Lower lobe of right lung (tissue), 2 donors: ENCODE measurements at places on chromosomes 1 and 21. TPM values are rescaled to one million over a fixed set of nuclear protein-coding genes. Genes with fewer than 3 reads are reported as not detected.

- DNase-seq, result peak; percentile 93
Measured at GRCh38 chr1:9234223-9235095, at the start of gene H6PD. Gene H6PD, plus strand, starts transcription at chr1:9234774. Its CDS starts 10,161 bp downstream, at chr1:9244935.

Gene LENEP
- not detected for total RNA-seq

Gene SHISAL2A
- total RNA-seq, result 1.6 TPM

GRCh38 chr1:63966016-63966415, 192.2 kb downstream of the ROR1 start:
- no peak for DNase-seq

Gene LEMD1
- not detected for total RNA-seq

Gene CASQ2
- 3.3 TPM for total RNA-seq

Gene NBPF20
- 2.4 TPM for total RNA-seq

DNA sequence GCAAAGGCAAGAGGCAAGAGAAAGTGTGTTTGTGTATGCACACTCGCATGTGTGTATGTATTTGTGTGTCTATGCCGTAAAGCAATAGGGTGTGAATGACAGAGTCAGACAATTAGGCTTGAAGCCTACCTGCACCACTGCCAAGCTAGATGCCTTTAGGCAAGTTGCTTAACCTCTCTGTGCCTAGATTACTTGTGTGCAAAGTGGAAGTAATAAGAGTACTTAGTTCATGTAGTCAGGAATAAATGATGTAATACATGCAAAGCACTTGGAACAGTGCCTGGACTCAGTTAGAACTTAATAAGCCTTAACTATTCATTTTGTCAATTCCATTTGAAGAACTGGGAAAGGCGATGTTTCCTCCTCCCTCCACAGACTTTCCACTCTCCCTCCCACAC, 31.7 kb downstream of the LAMB3 start:
- no peak for DNase-seq

- DNase-seq, result no peak
Measured at GRCh38 chr1:11134251-11134897, 34.7 kb upstream of the EXOSC10 start.

Gene NGF
- total RNA-seq, result 0.97 TPM

DNA sequence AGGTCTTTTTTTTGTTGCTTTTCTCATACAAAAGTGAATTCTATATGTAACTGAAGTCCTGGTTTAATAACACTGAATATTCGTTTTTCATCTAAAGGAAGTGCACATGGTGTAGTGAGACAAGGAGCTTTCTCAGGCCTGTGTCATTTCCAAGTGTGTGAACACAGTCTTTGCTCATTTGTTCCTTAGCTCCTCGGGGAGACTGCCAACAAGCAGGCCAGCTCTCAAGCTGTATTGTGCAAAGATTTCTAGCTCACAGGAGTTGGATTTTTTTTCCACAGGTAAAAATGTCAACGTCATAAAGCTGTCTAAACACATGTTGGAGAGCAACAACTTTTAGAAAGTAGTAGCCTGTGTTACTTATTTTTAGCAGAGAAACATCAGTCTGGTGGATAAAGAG, 87.8 kb upstream of the S1PR1 start:
- no peak for DNase-seq

Gene TXNIP
- total RNA-seq, result 1,554 TPM

DNA sequence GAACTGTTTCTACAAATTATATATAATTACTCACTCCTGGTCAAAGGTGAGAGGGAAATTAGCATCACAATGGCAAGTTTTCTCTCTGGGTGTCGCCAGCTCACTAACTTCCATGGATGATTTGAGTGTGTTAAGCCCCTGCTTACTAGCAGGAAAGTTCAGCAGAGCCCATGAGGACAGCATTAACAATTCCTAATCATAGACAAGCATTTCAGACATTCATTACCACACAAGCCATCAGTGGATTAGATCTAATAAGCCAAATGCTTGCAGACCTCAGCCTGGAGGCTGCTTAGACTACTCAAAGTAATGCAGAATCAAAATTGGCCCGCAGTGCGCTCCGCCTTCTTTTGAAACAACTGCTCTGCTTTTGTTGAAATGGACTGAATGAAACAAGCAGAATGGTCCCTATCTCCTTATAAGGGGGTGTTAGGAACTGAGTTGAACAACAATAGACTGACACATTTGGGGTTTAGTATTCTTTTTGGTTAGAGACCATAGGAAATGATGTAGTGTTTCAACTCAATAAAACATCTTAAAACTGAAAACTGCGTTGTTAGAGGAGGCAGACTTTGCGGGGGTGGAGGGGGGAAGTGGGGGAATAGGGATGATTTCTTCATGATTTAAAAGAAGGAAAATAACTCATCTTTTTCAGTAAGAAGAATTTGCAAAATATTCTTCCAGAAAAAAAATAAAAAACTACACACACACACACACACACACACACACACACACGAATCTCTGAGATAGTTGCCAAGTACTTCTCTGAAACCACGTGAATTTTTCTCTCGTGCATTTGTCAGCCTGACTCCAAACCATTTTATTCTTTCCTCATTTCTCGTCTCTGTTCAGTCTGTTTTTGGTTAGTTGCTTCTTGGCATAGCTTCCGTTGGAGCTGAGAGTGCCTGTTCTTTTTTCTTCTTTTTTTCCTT, 54.6 kb downstream of the GORAB start:
- DNase-seq, result no peak

Gene CELA2A
- not detected for total RNA-seq

DNA sequence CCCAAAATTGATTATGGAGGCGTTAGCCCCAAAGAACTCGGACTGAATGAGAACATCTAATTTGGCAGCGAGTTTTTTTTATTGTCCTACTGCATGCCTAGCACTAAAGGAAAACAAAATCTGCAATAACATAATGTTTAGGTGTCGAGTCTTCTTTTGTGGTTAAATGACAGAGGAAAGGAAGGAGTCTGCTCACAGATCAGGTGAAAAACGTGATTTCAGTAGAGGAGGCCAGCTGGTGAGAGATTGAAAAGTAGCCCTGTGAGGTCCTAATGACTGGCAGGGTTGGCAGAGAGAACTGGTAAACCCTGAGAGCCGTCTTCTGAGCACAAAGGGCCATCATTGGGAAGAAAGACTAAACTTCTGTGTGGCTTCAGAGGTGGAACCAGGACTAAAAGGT, 24.2 kb downstream of the WDTC1 start:
- no peak for DNase-seq

Gene ITLN1
- total RNA-seq, result 2.7 TPM

- peak; percentile 59 for DNase-seq
Measured at GRCh38 chr1:6591222-6591621, 11.4 kb downstream of the ZBTB48 start.

Gene CHIA
- total RNA-seq, result 10.9 TPM

Gene UTS2
- not detected for total RNA-seq

GRCh38 chr1:233459470-233459945, 132.0 kb downstream of the MAP3K21 start:
- DNase-seq, result no peak

GRCh38 chr21:37224861-37225839, 42.0 kb downstream of the VPS26C start:
- DNase-seq, result no peak

Gene ATF3
- total RNA-seq, result 25.8 TPM

- DNase-seq, result no peak
Measured at GRCh38 chr1:159827549-159827948, 876 bp downstream of the SLAMF8 start.

Gene CNKSR1
- total RNA-seq, result 25.0 TPM
